ENCODE measurements at places on chromosomes 3 and 15. TPM values are rescaled to one million over a fixed set of nuclear protein-coding genes. Genes with fewer than 3 reads are reported as not detected.

CCR8 gene
- not detected for total RNA-seq

RASGRP1 gene
- 0.12 TPM for total RNA-seq

LTK gene
- 0.12 TPM for total RNA-seq

LTF gene
- total RNA-seq, result not detected

PLXNA1 gene
- total RNA-seq, result 39.2 TPM

NAA50 gene
- 136 TPM for total RNA-seq

CCDC54 gene
- total RNA-seq, result not detected

RPL32 gene
- 2,310 TPM for total RNA-seq

SERINC4 gene
- total RNA-seq, result under 0.01 TPM

STRA6 gene
- 0.06 TPM for total RNA-seq

MRAS gene
- 42.7 TPM for total RNA-seq

FES gene
- 24.4 TPM for total RNA-seq

PATL2 gene
- 0.62 TPM for total RNA-seq

COLQ gene
- 0.66 TPM for total RNA-seq

TMEM207 gene
- total RNA-seq, result not detected

TYRO3 gene
- 9.8 TPM for total RNA-seq

CKMT1B gene
- not detected for total RNA-seq

TMC3 gene
- not detected for total RNA-seq

All from aortic smooth muscle cell (primary cell).